PC-3 (cell line): ENCODE measurements at places on chromosomes 2 and 18. TPM values are rescaled to one million over a fixed set of nuclear protein-coding genes. Genes with fewer than 3 reads are reported as not detected.
A peak's percentile ranks its signal among the peaks of the same experiment; 100 is the strongest.

DNA sequence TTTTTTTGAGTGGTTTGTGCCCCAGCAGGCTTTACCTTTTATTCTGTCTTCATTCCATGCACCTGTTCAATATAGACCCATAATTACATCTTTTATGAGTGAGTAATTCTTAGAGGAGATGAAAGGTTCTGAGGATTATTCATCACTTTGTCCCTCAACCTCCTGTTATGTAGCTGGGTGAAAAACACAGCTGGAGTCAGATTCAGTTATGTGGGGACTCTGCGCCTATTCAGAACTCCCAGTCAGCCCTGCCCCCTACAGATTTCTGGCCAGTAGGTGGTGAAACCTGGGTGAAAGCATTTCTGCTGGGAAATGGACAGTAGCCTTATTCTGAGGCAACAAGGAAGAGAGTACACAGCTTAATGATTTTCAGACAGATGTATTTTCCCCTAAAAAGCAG, 107.8 kb downstream of the MGAT5 start:
- H3K27me3 ChIP-seq: no peaks in the 10 kb centered on the region
- no peaks in the 10 kb centered on the region for H3K36me3 ChIP-seq
- peaks cover 33% of the 10 kb centered on the region for H3K4me1 ChIP-seq
- H3K4me3 ChIP-seq: no peak overlapping the region

DNA sequence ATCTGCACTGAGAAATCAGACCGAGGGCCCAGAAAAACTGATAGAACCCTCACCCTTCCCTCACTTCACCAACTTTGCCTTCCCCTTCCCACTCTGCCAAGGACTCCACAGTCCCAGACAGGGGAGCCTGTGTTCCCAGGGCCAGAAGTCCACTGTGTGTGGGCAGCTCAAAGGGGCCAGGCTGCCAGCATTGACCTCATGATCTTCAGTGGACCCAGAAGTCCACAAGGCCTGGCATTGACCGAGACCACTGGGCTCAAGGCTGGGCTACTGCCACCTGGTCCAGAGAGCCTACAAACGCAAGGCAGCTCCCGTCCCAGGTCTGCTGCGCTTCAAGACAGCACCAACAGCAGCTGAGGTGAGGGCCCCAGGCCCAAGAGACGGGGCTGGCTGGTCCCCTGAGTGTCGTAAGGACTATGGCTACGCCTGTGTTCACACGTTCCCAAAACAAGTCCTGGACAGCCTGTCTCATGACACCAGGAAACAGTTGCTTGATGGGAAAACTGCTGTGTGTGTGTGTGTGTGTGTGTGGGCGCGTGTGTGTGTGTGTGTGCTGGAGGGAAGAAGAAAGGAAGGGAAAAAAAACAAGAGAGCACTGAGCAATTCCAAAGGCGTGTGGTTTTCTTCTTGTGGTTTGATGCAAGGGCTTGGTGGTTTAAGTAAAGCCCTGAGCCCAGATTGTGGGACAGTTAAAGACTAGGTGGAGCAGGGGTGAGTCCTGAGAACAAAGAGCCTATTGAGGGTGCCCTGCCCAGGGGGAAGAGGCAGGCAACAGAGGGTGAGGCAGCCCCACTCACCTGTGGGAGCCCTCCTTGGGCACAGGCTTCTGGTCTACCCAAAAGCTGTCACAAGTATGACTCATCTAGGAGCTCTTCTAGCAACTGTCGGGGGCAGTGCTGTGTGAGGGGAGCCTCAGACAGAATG, 46.6 kb upstream of the ZBTB7C start:
- peak; percentile 74 for DNase-seq
- H3K27me3 ChIP-seq: no peaks in the 10 kb centered on the region
- H3K4me1 ChIP-seq: peaks cover 19% of the 10 kb centered on the region
- no peaks in the 10 kb centered on the region for H3K36me3 ChIP-seq
- H3K4me3 ChIP-seq: no peak overlapping the region

KIAA2012 gene
- not detected in 2 replicates for total RNA-seq

DNA sequence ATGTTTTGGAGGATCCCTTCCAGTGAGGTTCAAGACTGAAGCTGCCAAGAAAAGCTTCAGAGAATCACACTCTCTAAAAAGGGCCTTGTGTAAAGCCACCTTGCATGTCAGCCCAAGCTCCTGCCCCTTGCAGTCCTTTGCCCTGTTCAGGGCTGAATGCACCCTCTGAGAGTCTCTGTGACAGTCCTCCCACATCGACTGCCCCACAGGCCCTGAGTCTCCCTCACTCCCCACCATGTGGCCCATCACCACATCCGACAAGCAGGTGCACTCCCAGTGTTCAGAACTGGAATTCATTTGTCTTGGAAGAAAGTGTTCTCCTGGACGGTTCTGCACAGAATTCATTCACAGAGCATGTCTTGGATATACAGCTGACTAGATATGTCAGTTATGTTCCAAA, 31.0 kb downstream of the BCL11A start:
- DNase-seq: no peak
- no peaks in the 10 kb centered on the region for H3K27me3 ChIP-seq
- no peaks in the 10 kb centered on the region for H3K4me1 ChIP-seq
- H3K4me3 ChIP-seq: no peak overlapping the region
- no peaks in the 10 kb centered on the region for H3K36me3 ChIP-seq
- H3K27ac ChIP-seq: no peak overlapping the region

DNA sequence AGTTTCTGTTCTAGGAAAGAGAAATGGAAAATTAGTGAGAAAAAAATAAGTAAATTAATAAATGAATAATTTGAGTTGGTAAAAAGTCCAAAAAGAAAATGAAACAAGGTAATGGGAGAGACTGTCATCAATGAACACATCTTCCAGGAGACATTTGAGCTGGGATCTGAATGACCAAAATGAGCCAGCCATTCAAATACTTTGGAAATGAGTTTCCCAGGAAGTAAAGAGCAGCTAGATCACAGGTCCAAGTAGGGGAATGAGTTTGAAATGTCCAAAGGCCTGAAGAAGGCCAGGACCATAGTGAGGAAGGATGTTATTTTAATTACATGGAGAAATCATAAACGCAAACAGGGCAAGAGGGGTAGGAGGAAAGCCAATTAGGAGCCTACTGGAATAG, 6.6 kb upstream of the DNAH7 start:
- no peak overlapping the region for H3K27ac ChIP-seq
- no peaks in the 10 kb centered on the region for H3K27me3 ChIP-seq
- no peaks in the 10 kb centered on the region for H3K36me3 ChIP-seq
- no peak overlapping the region for H3K4me3 ChIP-seq

MC2R gene
- total RNA-seq: not detected in 2 replicates

- DNase-seq: peak; percentile 36
- no peak overlapping the region for H3K4me3 ChIP-seq
- H3K36me3 ChIP-seq: no peaks in the 10 kb centered on the region
- 0 out of 2 replicates have a peak, but pooled peaks cover 5% of the 10 kb centered on the region for H3K27me3 ChIP-seq
Observed at GRCh38 chr2:182229297-182229696, 197.5 kb downstream of the PDE1A start.

GRCh38 chr2:10831400-10831985, 18.9 kb upstream of the PDIA6 start:
- H3K4me3 ChIP-seq: no peak overlapping the region
- H3K27me3 ChIP-seq: peaks cover 6% of the 10 kb centered on the region; the same call in 1 of the 2 replicates
- DNase-seq: no peak
- no peaks in the 10 kb centered on the region for H3K36me3 ChIP-seq

NAT8 gene
- not detected in 2 replicates for total RNA-seq

PHOSPHO2 gene
- total RNA-seq: 5.0 and 5.9 TPM in 2 replicates

CABLES1 gene
- 18.6 and 20.5 TPM in 2 replicates for total RNA-seq

GRCh38 chr2:73284296-73285158, at the start of gene FBXO41:
Gene FBXO41, minus strand, starts transcription at chr2:73284478. Its CDS starts 14,848 bp downstream, at chr2:73269630.
- peak; percentile 32 for DNase-seq
- H3K36me3 ChIP-seq: no peaks in the 10 kb centered on the region
- H3K4me1 ChIP-seq: peaks cover 12% of the 10 kb centered on the region; the same call in 1 of the 2 replicates
- peak within 1 kb of the TSS; percentile 83 for H3K4me3 ChIP-seq

CNTNAP5 gene
- total RNA-seq: not detected in 2 replicates

DNA sequence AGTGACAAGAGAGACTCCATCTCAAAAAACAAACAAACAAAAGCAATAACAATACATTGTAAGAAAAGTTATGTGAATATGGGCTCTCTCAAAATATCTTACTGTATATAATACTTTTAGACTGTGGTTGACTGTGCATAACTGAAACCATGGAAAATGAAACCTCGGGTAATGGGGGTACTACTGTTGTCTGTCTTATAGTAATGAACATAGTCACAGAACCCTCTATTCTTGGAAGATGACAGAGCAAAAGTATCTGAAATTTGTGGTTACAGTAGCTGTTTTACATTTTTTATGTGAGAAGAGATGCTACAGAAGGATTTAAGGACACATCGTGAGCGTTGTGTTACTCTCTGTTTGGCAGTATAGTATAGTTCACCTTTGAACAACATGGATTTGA, 60.5 kb downstream of the MAP4K4 start:
- no peak for DNase-seq
- peaks cover 57% of the 10 kb centered on the region for H3K4me1 ChIP-seq
- H3K36me3 ChIP-seq: 0 out of 2 replicates have a peak, but pooled peaks cover 7% of the 10 kb centered on the region
- no peak overlapping the region for H3K4me3 ChIP-seq
- H3K27me3 ChIP-seq: no peaks in the 10 kb centered on the region
- H3K27ac ChIP-seq: peak overlapping the region; percentile 66

DNA sequence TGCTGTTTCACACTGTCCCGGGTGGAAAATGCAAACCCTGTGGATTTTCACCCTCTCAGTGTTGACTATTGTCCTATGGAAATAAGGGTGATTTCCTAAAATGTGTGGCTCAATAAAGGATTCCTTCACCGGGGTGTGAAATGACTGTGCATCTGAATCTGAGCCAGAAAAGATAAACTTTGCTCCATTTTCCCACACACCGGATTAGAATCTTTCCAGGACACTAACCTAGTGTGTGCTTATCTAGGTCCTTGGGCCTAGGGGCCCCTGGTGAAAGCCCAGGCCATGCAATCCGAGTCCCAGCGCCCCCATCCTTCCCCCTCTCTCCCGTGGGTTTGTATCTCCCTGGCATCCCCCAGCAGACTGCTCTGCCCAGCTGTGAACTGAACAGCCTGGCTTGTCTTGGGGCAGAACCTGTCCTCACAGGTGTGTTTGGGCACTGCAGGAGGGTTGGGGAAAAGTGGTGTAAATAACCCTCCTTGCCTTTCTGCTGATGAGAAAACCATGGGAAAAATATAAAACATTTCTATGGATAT, 17.3 kb downstream of the KLHL29 start:
- H3K27ac ChIP-seq: no peak overlapping the region
- DNase-seq: no peak
- no peaks in the 10 kb centered on the region for H3K27me3 ChIP-seq
- H3K4me1 ChIP-seq: peaks cover 21% of the 10 kb centered on the region
- no peak overlapping the region for H3K4me3 ChIP-seq

GRCh38 chr2:216849987-216850386, 9.9 kb downstream of the TNP1 start:
- no peaks in the 10 kb centered on the region for H3K4me1 ChIP-seq
- DNase-seq: peak; percentile 41
- peaks cover 14% of the 10 kb centered on the region; the same call in 1 of the 2 replicates for H3K27me3 ChIP-seq
- H3K4me3 ChIP-seq: no peak overlapping the region
- no peak overlapping the region for H3K27ac ChIP-seq

DNA sequence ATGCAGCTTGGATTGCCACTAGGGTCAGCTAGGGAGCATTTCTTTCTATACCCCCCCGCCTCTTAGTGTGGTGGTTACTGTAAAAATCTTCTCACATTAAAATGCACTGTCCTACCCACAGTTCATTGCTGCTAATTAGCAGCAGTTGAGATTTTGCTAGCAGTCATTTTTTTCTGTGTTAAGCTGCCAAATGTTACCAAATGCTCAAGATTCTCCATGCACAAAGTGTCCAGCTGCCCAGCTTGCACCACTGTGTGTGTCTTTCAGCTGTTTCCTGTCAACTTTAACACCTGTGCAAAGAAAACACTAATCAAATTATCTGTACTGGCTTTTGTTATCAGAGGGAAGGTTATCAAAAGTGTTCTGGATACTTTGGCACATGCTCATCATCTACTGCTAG, 679.3 kb downstream of the NR4A2 start:
- no peaks in the 10 kb centered on the region for H3K4me1 ChIP-seq

- no peaks in the 10 kb centered on the region for H3K4me1 ChIP-seq
- H3K36me3 ChIP-seq: peaks cover 6% of the 10 kb centered on the region; the same call in 1 of the 2 replicates
- H3K27me3 ChIP-seq: no peaks in the 10 kb centered on the region
- H3K4me3 ChIP-seq: no peak overlapping the region
- DNase-seq: no peak
Observed at GRCh38 chr2:159183346-159183745, 103.2 kb downstream of the WDSUB1 start.

MC5R gene
- total RNA-seq: not detected in 2 replicates

- H3K27me3 ChIP-seq: no peaks in the 10 kb centered on the region
- no peaks in the 10 kb centered on the region for H3K4me1 ChIP-seq
- no peak for DNase-seq
- H3K27ac ChIP-seq: no peak overlapping the region
- no peak overlapping the region for H3K4me3 ChIP-seq
- no peaks in the 10 kb centered on the region for H3K36me3 ChIP-seq
Observed at GRCh38 chr2:86646865-86647264, 23.2 kb upstream of the RNF103 start.

GRCh38 chr2:134462791-134463698, 209.2 kb downstream of the MGAT5 start:
- no peak for DNase-seq
- no peak overlapping the region for H3K4me3 ChIP-seq
- H3K36me3 ChIP-seq: no peaks in the 10 kb centered on the region
- H3K27me3 ChIP-seq: no peaks in the 10 kb centered on the region

DNA sequence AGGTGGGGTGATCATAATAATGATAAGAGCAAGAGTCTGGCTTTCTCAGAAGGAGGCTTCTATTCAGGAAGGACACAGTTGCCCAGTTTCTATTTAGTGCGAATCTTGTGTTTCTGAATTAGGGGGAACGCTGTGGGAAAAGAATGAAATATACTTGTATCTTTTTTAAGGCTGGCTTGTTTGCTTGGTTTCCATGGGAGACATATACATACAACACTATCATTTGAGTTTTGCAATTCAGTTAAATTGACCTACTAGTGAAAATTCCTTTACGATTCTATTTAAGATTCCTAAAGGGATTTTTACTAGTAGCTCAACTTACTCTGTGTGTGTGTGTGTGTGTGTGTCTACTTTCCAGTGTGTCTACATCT, 24.7 kb upstream of the ANKRD62 start:
- H3K27me3 ChIP-seq: 0 out of 2 replicates have a peak, but pooled peaks cover 5% of the 10 kb centered on the region
- DNase-seq: no peak
- no peaks in the 10 kb centered on the region for H3K4me1 ChIP-seq
- no peak overlapping the region for H3K27ac ChIP-seq

SLC66A2 gene
- total RNA-seq: 52.8 and 66.9 TPM in 2 replicates

GRCh38 chr18:68721681-68722583, 7.0 kb upstream of the TMX3 start:
- no peak for DNase-seq
- no peaks in the 10 kb centered on the region for H3K27me3 ChIP-seq
- H3K4me1 ChIP-seq: no peaks in the 10 kb centered on the region
- no peak overlapping the region for H3K4me3 ChIP-seq
- no peaks in the 10 kb centered on the region for H3K36me3 ChIP-seq

- no peaks in the 10 kb centered on the region for H3K27me3 ChIP-seq
- no peak for DNase-seq
- no peaks in the 10 kb centered on the region for H3K36me3 ChIP-seq
- H3K4me1 ChIP-seq: no peaks in the 10 kb centered on the region
- no peak overlapping the region for H3K27ac ChIP-seq
- H3K4me3 ChIP-seq: no peak overlapping the region
Observed at GRCh38 chr2:96097951-96098823, 18.2 kb downstream of the ADRA2B start.
